ENCODE measurements at places on chromosomes 13 and 19. TPM values are rescaled to one million over a fixed set of nuclear protein-coding genes. Genes with fewer than 3 reads are reported as not detected.

FLT3LG gene
- 9.5 TPM for polyA plus RNA-seq

RFPL4A gene
- polyA plus RNA-seq: not detected

FUT3 gene
- 121 TPM for polyA plus RNA-seq

GNG7 gene
- polyA plus RNA-seq: 1.2 TPM

ADGRE1 gene
- 0.06 TPM for polyA plus RNA-seq

SCN1B gene
- polyA plus RNA-seq: 1.1 TPM

CKAP2 gene
- 8.6 TPM for polyA plus RNA-seq

IZUMO2 gene
- polyA plus RNA-seq: not detected

POSTN gene
- polyA plus RNA-seq: 4.7 TPM

LILRB3 gene
- polyA plus RNA-seq: 0.63 TPM

LMTK3 gene
- polyA plus RNA-seq: 7.5 TPM

FFAR2 gene
- polyA plus RNA-seq: 0.59 TPM

LILRA2 gene
- polyA plus RNA-seq: 0.53 TPM
